Esophagus squamous epithelium (tissue), 5 donors: ENCODE measurements at places on chromosomes 16 and 17. TPM values are rescaled to one million over a fixed set of nuclear protein-coding genes. Genes with fewer than 3 reads are reported as not detected.

TRAP1 gene
- 76.5 TPM for total RNA-seq

JMJD8 gene
- total RNA-seq, result 59.1 TPM

ICAM2 gene
- not detected for total RNA-seq

ADGRG1 gene
- 65.5 TPM for total RNA-seq

CDH8 gene
- total RNA-seq, result 0.38 TPM

GJC1 gene
- 1.3 TPM for total RNA-seq

KRT20 gene
- not detected for total RNA-seq

NOD2 gene
- total RNA-seq, result 28.0 TPM

TEX14 gene
- total RNA-seq, result not detected

NHERF2 gene
- total RNA-seq, result 19.7 TPM

SHBG gene
- not detected for total RNA-seq

ACSM3 gene
- total RNA-seq, result 1.3 TPM

CDR2 gene
- 21.4 TPM for total RNA-seq
